ENCODE measurements at places on chromosomes 11 and 22.

- DNase-seq, result no peak
These were observed 2392.8 kb upstream of the RAG2 start for GRCh38 chr11:38990841-38991240.

- DNase-seq, result no peak
These were observed 57.4 kb upstream of the WNT11 start for GRCh38 chr11:76263657-76264056.

DNA sequence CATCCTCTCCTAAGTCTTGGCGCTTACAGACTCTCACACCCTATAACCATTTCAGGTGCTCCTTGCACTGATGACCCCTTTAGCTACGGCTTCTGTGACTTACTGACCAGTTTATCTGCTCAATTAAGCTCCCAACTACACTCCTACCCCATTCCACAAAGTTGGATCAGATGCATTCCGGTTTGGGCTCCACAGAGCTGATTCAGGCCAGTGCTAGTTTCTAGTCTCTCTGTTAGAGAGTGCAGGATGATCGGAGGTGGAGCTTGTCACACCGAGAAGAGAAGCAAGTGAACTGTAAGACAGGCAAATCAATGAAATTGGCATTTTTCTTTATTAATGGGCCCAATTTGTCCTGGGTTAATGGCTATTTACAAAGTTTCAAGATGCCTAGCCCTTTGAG, 436.8 kb upstream of the CADM1 start:
- no peak for DNase-seq

- no peak for DNase-seq
These were observed 76.0 kb downstream of the MRTFA start for GRCh38 chr22:40560551-40560950.

DNA sequence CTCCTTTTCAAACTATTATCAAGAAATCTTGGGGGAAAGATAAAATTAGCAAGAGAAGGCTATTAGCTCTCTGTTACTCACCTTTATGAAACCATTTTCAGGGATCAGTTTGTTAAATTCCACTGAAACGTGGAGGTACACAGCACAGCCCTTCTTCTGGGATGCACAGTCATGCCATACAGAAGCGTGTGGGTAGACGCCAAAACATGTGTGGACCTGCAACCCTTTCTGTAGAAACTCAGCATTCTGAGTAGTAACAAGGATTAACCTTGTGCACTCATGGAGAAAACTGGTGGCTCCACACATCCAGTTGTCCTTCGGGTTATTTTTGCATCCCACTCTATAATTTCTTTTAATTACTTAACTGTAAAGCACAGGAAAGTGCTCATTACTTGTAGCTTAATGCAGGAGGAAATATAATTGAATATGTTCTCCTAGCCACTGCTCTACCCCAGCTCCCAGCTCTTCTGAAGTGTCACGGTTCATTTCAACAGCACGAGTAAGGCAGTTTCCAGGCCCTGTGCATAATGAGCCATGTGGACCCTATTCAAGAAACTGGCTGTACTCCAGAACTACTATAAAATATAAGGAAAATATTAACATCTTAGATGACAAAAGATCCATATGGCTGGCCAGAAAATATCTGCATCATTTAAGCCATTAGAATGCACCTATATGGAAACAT, 26.1 kb downstream of the BDNF start:
- no peak for DNase-seq

DNA sequence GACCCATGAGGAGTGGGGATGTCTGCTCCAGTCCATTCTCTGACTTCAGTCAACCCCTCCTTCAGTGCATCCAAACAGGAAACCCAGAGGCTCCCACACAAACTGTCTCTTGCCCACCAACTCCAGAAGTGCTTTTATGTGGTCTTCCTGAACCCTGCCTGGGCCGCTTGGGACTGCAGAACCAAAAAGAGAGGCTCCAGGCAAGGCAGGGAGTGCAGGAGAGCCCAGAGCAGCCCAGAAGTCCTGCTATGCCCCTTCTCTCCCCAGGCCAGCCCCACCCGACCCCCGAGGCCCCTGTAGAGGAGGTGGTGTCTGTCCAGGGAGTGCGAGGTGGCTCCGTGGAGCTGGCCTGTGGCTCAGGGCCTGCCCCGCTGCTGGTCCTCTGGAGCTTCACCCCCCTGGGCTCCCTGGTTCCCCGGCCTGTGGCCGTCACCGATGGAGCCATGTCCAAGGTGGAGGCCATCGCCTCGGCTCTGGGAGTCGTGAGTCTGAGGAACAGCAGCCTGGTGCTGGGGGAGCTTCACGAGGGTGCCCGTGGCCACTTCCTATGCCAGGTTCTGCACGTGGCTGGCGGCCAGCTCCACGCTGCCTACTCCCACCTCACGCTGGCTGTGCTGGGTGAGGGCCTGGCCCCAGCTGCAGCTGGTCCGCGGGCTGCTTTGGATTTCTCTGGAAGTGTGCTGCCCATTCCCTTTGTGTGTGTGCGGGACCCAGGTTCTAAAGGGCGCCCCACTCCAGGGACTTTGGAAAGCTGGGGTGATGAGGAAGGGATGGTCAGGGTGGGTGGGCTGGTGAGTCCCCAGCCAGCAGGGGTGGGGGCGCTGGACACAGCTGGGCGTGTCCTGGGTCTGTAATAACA, 1.8 kb downstream of the VSIG10L2 start:
- no peak for DNase-seq

DNA sequence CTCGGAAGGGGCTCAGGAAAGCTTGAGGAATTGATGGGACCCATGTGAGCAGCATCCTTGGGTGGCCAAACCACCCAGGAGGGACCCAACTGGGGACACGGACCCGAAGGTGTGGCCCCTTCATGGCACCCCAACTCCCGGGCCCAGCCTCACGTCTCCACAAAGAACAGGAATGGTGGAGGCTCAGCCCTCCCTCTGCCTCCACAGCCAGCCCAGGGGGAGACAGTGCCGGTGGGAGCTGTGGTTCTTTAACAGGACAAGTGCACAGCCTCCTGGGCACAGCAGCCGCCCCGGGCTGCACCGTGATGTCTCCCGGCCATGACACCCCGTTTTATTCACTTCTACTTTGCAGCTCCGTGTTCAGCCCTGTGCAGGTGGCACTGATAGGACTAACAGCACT, 587.2 kb downstream of the BRD1 start:
- no peak for DNase-seq

GRCh38 chr11:102172127-102172848, 62.0 kb downstream of the YAP1 start:
- DNase-seq, result no peak

DNA sequence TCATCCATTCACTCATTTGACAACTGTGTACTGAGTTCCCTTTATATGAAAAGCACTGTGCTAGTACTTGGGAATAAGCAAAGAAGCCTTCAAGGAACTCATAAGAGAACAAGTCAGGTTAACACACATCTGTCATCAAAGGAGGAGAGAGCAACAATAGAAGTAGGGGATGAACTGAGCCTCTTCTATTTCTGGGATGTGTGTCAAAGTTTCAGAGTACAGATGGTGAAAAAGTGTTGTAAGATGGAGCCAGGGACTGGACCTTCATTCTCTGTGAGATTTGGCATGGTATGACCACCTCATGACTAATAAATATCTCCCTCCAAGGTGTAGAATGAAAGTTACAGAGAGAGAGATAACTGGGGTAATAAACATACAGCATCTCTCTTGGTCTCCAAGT, 349.8 kb upstream of the PLET1 start:
- no peak for DNase-seq

- DNase-seq, result no peak
These were observed 40.9 kb downstream of the CWC15 start for GRCh38 chr11:94932503-94932902.

GRCh38 chr22:48893288-48894063, 934.2 kb downstream of the BRD1 start:
- DNase-seq, result no peak

DNA sequence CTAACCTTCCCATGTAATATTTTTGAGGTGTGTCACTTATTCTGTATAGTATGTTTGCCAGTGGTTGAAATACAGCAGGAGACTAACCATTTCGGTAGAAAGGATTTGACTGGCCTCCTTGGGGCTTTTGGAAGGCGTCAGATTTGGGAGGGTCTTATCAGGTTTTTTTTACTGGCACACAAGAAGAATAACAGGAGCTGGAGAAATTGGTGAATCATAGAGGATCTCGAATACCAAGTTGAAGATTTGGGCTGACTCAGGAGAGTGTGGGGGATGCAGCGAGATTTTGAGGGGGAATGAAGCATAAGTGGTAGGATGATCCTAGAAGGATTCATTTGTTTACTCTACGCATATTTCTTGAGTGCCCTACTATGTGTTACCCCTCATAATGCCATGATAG, 200.5 kb downstream of the DDX10 start:
- no peak for DNase-seq

GRCh38 chr11:17463546-17464174, 13.0 kb downstream of the ABCC8 start:
- DNase-seq, result no peak

DNA sequence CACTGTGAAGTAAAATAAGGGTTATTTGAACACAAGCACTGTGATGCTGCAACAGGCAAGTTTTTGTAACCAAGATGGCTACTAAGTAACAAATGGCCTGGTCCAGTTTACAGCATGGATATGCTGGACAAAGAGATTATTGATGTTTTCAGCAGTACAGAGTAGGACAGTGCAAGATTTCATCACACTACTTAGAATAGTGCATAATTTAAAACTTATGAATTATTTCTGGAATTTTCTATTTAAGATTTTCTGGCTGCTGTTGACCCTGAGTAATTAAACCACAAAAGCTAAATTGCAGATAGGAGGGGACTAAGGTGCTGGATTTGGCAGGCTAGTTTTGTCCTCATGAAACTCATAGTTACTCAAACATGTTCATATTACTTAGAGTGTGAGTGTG, 33.1 kb downstream of the CEP295 start:
- DNase-seq, result no peak

DNA sequence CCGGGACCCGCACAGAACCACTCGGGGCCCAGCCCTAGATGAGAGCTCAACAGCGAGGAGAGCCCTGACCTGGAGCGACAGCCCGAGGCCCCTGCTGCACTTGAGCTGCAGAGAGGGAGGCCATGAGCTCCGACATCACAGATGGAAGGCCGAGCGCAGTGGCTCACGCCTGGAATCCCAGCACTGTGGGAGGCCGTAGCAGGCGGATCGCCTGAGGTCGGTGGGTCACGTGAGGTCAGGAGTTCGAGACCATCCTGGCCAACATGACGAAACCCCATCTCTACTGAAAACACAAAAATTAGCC, 13.8 kb upstream of the BRSK2 start:
- DNase-seq, result no peak

DNA sequence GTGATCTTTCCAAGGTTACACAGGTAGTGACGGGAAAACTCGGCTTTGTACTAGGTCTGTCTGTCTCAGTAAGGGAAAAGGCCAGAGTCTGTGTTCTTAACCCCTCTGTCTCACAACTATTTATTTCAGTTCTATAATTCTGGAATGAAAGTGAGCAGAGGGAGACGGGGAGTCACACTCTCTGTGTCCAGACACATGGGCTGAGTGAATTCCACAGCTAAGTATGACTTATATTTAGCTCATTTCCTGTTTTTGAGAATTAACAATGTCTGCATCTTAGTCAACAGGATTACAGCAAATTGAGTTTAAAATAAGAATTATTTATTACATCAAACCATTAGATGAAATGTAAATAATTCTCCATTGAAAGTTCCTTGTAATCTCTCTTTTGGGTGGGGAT, 62.5 kb upstream of the OR4B1 start:
- DNase-seq, result no peak

DNA sequence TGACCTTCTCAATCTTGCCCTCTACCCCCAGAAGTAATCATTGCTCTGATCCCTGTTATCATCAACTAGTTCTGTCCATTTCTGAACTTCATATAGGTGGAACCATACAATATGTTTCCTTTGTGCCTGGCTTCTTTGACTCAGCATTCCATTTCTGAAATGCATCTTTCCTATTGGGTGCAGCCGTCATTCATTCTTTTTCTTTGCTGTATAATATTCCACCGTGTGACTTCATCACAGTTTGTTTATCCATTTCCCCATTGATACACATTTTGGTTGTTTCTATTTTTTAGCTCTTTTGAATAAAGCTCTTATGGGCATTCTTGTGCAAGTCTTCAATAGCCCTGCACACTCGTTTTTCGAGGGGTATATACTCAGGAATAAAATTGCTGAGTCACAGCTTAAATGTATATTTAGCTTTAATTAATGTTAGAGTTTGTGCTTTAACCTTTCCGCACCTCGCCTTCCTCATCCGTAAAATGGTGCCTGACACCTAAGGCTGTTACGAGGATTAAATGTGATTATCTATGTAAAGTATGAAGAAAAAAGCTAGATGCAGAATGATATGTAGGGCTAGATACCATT, 491.6 kb downstream of the MIAT start:
- no peak for DNase-seq

- DNase-seq, result no peak
These were observed 80.8 kb downstream of the GRK3 start for GRCh38 chr22:25645266-25645665.

GRCh38 chr11:95360377-95361075, 129.5 kb upstream of the SESN3 start:
- no peak for DNase-seq

- no peak for DNase-seq
These were observed 20.1 kb downstream of the ADA2 start for GRCh38 chr22:17199003-17199731.

GRCh38 chr11:132226522-132226921, 856.1 kb downstream of the NTM start:
- DNase-seq, result no peak

- no peak for DNase-seq
These were observed 865.3 kb downstream of the TBC1D22A start for GRCh38 chr22:47627556-47628253.

- DNase-seq, result no peak
These were observed 878.5 kb upstream of the LRRC4C start for GRCh38 chr11:42337786-42338455.

- no peak for DNase-seq
These were observed 12.7 kb downstream of the OPCML start for GRCh38 chr11:133519560-133519959.

DNA sequence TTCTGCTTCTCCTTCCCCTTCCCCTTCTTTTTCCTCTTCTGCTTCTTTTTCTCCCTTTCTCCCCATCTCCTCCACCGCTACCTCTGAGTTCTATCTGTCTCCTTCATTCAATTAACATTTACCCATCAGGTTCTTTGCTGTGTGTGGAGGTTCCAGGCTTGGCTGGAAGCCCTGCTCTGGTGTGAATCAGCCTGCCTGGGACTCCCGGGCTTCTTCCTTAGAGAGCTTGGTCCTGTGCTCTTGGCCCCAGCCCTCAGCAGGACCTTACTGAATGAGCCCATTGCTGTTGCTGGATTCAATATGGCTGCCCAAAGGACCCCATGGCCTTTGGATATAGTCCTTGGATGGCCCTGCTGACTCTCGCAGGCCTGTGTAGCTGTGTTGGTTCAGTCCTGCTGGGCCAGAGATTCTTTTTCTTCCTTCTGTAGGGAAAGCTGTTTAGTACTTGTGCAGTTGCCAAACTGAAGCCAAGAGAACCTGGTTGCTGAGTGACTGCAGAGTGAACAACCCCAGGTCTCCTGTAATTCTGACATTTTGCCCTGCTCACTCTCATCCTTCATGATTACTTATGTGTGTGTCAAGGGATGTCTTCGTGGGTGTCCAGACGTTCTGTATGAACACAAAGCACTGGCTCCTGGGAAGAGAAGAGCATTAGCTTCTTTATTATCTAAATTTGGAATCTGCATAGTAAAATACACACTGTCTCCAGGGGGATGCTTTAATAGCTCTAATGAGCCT, 81.0 kb upstream of the ZBED5 start:
- no peak for DNase-seq

- DNase-seq, result peak; percentile 40
These were observed 5.6 kb downstream of the RGL4 start for GRCh38 chr22:23696326-23696851.

GRCh38 chr11:59261150-59261549, 48.4 kb upstream of the MPEG1 start:
- DNase-seq, result no peak

Data from stimulated activated CD4-positive, alpha-beta T cell treated with anti-CD3 and anti-CD28 coated beads, Interleukin-1b, Interleukin-23, amount 100 ng/mL, for 1 hour (primary cell).